ENCODE measurements at places on chromosomes 3 and 15.

- no peak for DNase-seq
Measured at GRCh38 chr3:159532577-159532976, 456.1 kb upstream of the IL12A start.

GRCh38 chr3:140292684-140293083, 357.7 kb downstream of the CLSTN2 start:
- DNase-seq = no peak

GRCh38 chr3:41519746-41520145, 320.4 kb downstream of the CTNNB1 start:
- DNase-seq = no peak

DNA sequence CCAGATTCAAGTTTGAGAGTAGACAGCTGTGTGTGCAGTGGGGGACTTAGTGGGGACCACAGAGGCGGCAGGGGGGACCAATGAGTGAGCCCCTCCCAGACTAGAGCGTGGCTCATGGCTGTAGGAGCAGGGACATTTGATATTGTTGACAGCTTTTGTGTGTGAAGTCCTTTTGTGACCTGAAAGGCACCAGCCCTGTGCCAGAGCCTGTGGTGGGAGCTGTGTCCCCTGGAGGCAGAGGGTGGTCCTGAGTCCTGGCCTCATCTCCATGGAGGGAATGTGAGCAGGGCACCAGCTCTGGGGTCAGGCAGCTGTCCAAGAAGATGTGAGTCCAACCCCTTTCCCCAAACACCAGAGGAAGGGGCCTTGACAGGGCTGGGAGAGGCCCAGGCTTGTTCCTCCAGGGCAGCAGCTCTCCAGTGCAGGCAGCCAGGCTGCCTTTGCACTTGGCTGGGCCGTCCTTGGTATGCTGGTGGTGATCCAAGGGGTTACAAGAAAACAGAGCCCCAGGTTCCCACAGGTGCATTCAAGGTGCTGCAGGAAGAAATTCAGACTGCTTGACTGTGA, 10.1 kb upstream of the C3orf22 start:
- no peak for DNase-seq

GRCh38 chr3:184466413-184466960, 86.6 kb downstream of the CHRD start:
- DNase-seq = no peak

DNA sequence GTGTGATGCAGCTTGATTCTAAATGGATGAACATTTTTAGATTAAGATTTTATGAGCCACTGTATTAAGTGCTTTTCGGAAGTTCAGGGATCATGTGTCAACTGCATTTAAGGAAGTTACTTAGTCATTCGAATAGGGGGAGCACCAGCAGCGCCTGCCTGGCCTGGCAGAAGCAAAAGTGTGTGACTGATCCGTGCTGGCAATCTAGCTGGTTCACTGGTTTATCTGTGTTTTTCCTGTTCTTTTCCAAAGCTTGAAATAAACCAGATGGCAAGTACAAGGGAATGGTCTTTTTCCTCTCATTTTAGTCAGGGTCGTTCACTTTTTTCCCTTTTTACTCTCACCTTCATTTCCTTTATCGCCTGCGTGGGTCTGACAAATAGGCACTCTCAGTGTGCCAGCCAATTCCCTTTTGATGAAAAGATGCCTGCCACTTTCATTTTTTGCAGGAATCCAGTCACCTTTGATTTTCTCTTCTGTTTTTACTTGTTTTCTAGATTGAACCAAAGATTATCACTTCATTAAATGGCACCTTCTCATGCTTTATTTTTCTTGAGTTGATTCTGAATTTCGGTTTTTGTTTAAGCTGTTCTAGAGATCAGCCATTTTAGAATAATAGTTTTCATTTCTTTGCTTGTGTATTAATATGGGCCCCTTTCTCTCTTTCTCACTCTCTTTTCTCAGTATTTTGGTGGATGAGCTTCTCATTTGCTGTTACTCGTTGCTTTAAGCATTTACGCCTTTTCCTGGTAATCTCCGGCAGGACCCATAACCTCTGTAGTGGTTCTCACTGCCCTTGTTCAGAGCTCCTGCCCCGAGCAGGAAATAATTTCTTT, 2.8 kb downstream of the ABHD2 start:
- DNase-seq = no peak

DNA sequence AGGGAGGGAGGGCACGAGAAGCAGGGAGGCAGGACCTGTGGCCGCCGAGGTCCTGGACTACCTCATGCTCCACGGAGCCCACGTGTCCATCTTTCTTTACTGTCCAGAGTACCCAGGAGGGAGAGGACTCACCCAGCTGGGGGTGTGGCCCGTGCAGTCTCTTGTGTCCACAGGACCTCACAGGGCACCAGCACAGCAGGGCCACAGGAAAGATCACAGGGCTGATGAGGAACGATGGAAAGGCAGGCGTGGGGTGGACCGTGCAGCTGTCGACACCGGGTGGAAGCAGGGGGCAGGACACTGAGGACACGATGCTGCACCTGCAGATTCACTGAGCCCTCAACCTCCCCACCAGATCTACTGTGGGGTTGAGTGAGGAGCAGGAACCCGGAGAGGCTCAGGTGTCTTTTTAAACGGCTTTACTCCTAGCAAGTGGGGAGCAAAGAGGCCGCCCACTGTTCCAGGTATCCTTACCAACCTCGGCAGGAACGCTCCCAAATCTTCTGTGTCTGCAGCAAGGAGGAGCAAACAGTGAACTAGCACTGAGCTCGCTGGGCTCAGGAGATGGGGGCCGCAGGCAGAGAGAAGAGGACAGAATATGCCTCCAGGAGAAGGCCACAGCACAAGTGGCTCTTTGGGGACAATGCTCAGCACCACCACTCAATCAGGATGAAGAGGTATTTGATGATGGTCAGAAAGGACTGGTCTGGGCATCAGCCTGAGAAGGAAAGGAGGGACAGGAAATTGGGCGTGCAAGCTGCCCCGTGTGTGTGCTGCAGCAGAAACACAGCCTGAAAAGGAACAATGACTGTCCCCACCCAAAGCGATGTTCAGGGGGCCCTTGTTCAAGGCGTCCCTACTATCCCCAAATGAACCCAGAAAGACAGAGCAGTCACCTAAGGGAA, 198.8 kb downstream of the XXYLT1 start:
- DNase-seq = no peak

DNA sequence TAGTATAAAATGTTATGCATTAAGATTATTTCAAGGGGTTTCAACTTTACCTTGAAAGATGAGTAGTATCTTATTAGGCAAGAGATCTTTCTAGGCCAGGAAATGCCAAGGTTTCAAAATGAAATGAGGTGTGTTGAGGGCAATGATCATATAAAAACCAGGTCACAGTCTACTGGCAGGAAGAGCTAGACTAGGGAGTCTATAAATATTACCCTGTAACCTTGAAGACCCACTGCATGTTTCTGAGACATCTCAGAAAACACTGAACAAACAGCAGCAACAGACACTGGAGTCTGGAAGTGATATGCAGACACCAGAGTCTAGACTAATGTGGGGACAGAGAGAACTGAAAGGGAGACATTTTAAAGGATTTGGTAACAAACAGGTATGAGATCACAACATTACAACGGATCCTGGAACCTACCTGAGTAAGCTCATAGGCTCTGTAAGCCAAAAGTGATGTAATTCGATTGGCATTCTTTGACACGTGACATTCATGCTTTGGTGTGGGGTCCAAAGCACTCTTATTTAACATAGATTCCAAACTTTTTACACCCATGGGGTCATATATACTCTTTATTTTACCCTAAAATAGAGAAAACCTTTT, 15.0 kb downstream of the TASOR start:
- no peak for DNase-seq

DNA sequence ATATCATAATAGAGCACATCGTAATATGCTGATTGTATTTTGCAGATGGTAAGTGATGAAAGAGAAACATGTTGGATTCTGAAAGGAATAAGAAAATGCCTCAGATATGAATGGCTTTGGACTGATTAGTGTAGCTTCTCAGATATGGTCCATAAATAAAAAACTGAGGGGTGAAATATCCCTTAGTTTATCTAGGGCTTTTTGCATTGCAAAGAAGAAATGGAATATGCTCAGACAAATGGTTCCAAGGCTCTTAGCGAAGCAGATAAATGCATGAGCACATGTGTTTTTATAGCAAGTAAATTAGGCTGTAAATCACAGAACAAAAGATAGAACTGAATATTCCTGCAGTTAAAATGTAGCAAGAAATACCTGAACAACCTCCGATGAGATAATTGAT, 820.9 kb upstream of the GRM7 start:
- no peak for DNase-seq

GRCh38 chr3:195754906-195755305, 34.1 kb downstream of the MUC20 start:
- DNase-seq = no peak

GRCh38 chr3:43353923-43354670, 67.8 kb downstream of the SNRK start:
- no peak for DNase-seq

DNA sequence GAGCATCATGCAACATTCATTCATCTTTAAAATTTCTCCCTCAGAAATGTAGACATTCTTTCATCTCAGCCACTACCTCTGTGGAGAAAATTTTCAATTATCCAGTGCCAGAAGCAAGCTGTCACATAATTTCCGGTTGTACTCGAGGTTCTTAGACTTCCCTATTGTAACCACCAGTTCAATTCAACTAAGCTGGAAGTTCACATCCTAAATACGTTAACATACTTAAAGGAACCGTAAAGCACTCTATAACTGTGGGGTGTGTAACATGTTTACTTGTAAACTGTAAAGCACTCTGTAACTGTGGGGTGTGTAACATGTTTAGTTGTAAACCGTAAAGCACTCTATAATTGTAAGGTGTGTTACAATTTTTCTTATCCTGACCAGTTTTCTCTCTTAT, 150.3 kb downstream of the PLCL2 start:
- DNase-seq = no peak

DNA sequence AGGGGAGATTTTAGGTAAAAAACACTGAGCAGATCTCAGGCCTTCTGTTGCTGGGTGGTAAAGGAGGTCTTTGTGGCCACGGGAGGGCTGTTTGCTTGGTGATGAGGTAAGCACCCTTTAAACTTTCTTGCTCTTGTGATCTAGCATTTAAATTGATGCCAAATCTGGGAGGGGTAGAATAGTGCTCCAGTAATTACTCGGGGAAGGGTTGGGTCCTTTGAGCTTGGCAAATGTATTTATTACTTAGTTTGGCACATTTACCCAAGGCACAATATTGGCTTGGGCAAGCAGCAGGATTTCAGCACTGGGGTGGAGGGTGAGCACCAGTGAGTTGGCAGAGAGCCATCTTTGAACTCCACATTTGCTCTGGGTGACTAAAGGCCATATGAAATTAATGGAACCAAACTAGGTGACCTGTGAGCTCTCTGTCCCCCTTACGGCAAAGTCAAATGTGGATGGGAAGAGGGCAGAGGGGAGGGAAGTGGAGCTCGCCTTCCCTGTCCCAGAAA, 185.9 kb upstream of the ONECUT1 start:
- DNase-seq = no peak
